ENCODE measurements at places on chromosomes 6 and 20.
A peak's percentile ranks its signal among the peaks of the same experiment; 100 is the strongest.

GRCh38 chr6:2414885-2415547 lies 169.6 kb upstream of the GMDS start:
- ATAC-seq, result no peak

GRCh38 chr6:13286181-13286580 lies 42.2 kb downstream of the TBC1D7 start:
- no peak for ATAC-seq

- no peak for ATAC-seq
These were observed 94.1 kb downstream of the HIVEP2 start for GRCh38 chr6:142850679-142851423.

- ATAC-seq, result no peak
These were observed 501.2 kb downstream of the MMUT start for GRCh38 chr6:48961781-48962415.

GRCh38 chr6:143765422-143766184 lies 77.5 kb upstream of the LTV1 start:
- no peak for ATAC-seq

- ATAC-seq, result peak; percentile 43
These were observed 1.4 kb downstream of the LAMP5 start for GRCh38 chr20:9515741-9516233.

DNA sequence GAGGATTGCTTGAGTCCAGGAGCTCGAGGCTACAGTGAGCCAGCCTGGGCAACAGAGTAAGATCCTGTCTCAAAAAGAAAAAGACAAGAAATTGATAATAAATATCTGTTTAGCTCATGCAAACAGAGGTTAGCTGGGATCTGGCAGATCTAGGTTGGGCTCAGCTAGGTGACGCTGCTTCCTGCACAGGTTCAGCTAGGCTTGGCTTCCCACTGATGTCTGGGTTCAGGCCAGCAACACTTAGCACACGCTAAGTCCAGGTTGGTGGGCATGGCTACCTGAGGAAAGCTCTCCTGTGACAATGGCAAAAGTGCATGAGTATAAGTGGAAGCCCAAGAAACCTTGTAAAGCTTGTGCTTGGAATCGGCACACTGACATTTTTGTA lies 48.7 kb downstream of the RIN2 start:
- ATAC-seq, result peak; percentile 41

DNA sequence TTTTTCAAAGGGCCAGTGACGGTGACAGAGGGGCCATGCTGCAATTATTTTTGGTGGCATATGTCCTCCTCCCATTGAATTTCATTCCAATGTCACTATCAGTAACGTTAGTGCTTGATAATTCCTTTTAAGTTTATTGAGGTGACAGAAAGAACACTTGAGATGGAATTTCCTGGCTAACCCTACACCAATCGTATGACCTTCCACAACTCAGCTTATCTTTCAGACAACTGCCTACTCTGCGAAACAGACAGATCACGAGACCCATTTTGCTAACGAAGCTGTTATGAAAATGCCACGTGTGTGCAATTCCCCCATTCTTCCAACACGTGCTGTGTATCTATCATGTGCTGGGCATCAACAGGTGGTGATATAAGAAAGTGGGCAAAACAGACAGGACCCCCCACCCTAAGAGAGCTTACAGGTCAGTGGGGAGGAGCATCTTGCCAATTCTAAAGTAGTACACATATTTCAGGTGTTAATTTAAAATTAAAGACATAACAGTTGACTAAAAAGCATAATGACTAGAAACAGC lies 113.0 kb downstream of the IRF4 start:
- ATAC-seq, result no peak

- no peak for ATAC-seq
These were observed 121.6 kb upstream of the LGSN start for GRCh38 chr6:63441266-63441956.

- ATAC-seq, result no peak
These were observed 23.6 kb upstream of the SLC17A4 start for GRCh38 chr6:25730907-25731306.

Data from SK-N-SH treated with all-trans-retinoic acid at 6 μM for 48 hours (cell line).